ENCODE measurements at places on chromosomes 5 and 9.

- no peak for DNase-seq
These were observed 24.6 kb downstream of the SERINC5 start for GRCh38 chr5:80231243-80231642.

- no peak for DNase-seq
These were observed 9.3 kb upstream of the CAST start for GRCh38 chr5:96652769-96653454.

DNA sequence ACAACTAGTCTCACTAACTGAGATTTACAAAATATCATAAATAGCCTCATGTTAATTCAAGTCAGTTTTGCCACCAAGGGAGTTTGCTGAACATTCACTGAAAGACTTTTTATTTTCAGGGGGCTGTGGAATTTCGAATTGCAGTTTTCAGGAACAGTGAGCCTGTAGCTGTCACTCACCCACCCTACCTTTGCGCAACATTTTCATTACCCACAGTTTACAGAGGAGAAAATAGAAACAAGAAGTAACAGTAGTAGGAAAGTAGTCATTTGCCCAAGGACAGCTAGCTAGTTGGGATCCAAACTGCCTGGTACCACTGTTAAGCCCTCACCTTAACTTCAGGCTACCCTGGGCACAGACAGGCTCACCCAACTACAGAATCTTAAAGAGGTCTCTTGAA, 154.1 kb downstream of the ADAMTS12 start:
- no peak for DNase-seq

DNA sequence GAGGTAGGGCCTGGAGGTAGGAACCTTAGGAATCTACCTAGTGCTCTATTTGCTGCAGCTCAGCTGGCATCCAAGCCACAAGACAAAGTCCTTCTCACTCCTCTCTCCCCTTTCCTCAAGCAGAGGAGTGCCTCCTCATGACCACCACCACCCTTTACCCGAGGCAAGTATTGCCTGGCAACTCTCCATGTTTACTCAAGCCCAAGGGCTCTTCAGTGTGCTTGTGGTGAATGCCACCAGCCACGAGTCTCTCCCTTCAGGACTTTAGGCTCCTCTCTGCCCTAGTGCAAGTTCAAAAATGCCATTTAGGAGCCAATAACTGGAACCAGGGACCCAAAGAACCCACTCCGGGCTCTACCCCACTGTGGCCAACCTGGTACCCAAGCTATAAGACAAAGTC, 514.5 kb upstream of the RGMB start:
- no peak for DNase-seq

DNA sequence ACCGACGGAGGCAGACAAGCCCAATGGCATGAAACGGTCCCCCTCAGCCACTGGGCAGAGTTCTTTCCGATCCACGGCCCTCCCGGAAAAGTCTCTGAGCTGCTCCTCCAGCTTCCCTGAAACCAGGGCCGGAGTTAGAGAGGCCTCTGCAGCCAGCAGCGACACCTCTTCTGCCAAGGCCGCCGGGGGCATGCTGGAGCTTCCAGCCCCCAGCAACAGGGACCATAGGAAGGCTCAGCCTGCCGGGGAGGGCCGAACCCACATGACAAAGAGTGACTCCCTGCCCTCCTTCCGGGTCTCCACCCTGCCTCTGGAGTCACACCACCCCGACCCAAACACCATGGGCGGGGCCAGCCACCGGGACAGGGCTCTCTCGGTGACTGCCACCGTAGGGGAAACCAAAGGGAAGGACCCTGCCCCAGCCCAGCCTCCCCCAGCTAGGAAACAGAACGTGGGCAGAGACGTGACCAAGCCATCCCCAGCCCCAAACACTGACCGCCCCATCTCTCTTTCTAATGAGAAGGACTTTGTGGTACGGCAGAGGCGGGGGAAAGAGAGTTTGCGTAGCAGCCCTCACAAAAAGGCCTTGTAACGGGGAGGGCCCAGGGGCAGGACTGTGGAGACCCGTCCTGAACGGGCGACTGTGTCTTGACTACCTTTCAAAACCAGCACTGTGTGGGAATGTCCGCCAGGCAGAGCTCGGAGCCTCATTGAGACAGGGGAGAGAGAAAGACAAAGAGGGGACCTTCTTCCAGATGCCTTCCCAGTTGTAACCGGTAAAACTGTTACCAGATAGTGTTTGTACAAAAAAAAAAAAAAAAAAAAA, 29.9 kb downstream of the CD180 start:
- DNase-seq, result peak; percentile 45

GRCh38 chr9:108521063-108521590, 334.7 kb downstream of the ACTL7B start:
- DNase-seq, result no peak

- DNase-seq, result no peak
These were observed 39.4 kb downstream of the SCAI start for GRCh38 chr9:125103770-125104460.

- DNase-seq, result no peak
These were observed 22.3 kb downstream of the TCF7 start for GRCh38 chr5:134136771-134137170.

DNA sequence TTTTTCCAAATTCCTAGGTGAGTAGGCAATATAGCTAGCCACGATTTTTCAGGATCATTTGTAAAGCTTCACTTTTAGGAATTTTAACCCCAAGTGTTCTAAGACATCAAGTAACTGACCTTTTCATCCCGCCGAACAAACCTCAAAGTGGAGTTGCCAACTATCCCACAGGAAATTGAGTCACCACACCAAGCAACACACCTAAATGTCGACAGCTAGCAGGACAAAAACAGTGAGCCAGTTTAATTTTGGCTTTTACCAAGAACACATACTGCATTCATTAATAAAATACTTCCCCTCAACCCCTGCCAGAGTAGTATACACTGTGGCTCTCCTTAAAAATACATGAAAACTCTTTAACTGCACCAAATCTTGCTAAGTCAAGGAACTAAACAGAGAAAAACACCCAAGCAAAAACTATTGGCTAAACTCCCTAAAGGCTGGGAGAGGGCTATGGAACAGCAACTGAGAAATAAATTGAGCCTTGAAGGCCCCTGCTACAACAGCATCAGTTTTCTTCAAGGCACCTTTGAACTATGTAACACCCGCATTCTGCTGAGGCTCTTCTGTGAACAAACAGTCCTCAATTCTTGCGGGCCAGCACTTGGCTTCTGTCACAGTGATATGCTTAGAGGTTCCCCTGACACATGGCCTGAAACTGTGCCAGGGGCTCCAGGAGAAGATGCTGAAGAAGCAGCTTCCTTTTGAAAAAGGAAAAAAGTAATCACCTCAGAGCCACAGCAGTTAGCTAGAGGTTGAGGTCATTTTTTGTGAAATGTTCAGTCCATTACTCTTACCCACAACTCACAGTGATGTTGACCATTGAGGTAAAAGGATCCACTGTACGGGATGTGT, 459.6 kb downstream of the RAB3C start:
- no peak for DNase-seq

DNA sequence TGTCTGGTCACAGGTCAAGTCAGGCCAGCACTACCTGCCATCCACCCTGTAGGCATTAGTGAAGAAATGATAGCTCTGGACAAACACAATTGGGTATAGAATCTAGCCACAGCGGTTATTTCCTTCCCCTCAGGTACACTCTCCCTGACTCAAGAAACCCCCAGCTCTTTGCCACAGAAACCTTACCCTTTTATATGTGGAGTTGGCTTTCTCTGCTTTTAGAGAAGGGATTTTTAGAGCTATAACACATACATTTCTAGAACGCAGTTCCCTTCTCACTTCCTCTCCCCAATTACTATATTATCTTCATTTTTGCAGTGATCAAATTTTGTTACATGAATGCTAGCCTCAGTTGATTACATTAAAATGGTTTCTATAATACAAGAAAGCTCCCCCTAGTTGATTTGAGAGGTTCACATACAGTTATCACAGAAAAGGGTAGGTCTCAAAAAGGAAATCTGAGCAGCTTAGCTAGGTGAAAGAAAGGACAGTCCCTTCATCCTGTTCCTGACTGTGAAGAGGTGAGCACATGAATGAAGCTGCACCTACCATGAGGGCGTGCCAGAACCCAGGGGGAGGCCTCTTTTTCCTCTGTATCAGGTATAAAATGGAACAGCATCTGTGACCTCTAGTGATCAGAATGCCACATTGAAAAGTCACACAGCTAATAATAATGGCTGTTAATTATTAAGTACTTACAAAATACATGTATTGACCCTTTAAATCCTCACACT, 425.6 kb downstream of the KIAA0825 start:
- DNase-seq, result no peak

GRCh38 chr9:91899219-91899563, 50.8 kb downstream of the ROR2 start:
- no peak for DNase-seq

DNA sequence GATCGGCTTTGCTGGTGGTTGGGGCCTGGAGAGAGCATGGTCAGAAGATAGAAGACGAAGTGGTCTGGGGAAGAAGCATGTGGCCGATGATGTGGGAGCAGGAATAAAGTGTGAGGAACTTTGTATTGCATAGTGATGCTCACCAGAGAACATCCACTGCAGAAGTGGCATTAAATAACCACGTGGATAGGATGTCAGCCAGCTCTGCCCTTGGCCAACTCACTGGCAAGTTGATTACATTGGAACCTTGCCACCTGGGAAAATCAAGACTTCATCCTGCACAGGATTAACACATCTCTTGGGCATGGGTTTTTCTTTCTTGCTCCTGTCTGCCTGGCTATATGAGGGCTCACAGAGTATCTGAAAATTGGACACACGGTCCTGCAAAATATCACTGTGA, 217.4 kb downstream of the DMRT2 start:
- no peak for DNase-seq

GRCh38 chr5:150587856-150588595, 52.4 kb upstream of the SYNPO start:
- DNase-seq, result no peak

DNA sequence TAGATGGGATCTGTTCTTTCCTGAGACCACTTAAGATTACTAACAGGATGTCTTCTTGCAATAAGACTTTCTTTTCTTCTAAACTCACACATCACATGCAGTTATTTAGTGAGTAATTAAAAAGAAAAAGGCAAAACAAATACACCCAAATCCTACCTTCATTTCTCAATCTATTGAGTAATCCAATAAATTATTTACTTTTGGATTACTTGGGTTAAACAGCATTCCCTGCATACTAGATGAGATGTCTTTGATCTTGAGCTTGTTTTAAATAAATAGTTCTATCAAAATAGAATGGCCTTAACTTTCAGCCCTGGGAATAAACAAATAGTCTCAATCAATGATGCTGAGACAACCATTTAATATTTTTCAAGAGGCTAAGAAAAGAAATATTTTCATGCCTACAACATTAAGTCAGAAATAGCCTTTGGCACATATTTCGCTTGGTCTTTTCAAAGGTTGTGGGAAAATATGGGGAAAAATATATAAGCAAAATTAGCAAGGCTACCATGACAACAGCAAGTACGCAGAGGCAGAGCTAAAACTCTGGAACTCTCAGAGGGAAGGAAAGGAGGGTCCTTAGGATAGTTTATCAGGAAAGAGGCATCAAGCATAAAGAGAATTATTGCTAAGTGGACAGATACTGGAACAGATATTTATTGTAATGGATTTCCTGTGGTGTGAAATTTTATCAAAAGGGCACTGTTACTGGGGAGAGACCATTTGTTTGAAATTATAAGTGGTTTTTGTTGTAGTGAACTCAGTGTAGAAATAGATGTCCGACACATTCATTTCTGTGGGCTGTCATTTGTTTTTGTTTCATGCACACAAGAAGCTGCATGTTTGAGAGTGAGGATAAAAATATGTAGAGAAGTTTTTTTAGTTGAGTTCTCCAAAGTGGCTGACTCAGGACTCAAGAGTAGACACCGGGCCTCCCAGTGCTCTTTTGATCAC, 70.2 kb upstream of the CDH6 start:
- DNase-seq, result no peak

- DNase-seq, result no peak
These were observed 1.7 kb downstream of the FBXW5 start for GRCh38 chr9:136942881-136943230.

GRCh38 chr5:148841519-148841918, 15.1 kb downstream of the ADRB2 start:
- no peak for DNase-seq

GRCh38 chr5:137415231-137415681, 83.9 kb downstream of the SPOCK1 start:
- no peak for DNase-seq

DNA sequence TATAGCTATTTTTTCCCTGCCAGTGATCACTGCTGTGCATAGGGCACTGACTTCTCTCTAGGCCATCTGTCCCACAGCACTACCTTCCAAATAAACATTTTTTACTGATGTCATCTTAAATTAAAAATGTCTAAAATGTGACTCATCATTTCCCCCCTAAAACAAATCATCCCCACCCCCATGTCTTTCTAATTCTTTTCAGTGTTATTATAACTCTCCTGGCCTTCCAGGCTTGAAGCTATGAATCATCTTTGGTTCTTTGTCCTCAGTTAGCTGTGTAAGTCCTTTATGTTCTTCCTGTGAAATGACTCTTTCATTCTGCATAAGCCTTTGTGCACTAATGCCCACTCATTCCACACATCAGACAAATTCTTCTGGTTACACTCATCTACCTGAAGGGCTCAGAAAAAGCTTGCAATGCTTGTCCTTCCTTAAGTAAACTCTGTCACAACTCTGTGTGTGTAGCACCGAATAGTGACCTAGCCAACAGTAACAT, 78.1 kb downstream of the CFAP95 start:
- DNase-seq, result no peak

GRCh38 chr9:99516657-99517049, 294.6 kb downstream of the SEC61B start:
- no peak for DNase-seq

- no peak for DNase-seq
These were observed 23.2 kb upstream of the PRRC2B start for GRCh38 chr9:131370638-131371037.

GRCh38 chr9:132849185-132849706, 28.8 kb downstream of the AK8 start:
- DNase-seq, result no peak

DNA sequence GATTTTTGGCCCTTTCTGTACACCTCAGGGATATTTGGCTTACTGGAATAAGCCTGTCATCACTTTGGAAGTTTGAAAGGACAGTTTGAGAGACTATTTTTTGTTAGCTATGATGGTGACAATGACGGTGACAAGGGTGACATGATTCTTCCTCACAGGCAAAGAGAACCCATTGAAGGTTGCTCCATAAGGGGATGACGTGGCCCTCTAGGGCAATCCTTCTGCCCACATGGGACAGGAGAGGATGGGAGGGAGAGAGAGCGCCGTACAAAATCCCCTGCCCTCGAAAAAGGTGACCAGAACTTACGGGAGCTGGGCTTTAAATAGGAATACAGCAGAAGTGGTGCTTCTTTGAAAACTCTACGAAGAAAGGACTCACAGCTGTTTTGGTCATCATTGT, 22.6 kb downstream of the HRH2 start:
- DNase-seq, result no peak

DNA sequence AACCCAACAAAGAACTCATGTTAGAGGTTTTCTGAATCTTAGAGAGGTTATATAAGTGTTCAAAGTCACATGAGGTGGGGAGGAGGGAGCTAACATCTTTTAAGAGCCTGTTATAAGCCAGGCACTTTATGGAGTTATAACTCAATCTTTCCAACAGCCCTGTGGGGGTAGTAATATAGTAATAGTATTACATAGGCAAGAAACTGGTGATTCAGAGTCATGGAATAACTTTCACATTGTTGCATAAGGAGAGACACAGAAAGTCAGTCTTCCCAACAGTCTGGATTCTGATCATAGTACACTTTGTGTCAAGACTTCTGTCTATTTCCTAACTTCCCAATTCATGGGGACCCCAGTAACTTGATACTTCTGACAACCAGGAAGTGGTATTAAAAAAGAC, 89.2 kb downstream of the ACER2 start:
- DNase-seq, result no peak

Data from stimulated activated CD4-positive, alpha-beta T cell treated with anti-CD3 and anti-CD28 coated beads, Interleukin-1b, Interleukin-23, amount 100 ng/mL, for 1 hour (primary cell).